ENCODE measurements at places on chromosomes 16 and 17.
A peak's percentile ranks its signal among the peaks of the same experiment; 100 is the strongest.

- DNase-seq, result no peak
These were observed 6.9 kb downstream of the SLC16A3 start for GRCh38 chr17:82235775-82236141.

DNA sequence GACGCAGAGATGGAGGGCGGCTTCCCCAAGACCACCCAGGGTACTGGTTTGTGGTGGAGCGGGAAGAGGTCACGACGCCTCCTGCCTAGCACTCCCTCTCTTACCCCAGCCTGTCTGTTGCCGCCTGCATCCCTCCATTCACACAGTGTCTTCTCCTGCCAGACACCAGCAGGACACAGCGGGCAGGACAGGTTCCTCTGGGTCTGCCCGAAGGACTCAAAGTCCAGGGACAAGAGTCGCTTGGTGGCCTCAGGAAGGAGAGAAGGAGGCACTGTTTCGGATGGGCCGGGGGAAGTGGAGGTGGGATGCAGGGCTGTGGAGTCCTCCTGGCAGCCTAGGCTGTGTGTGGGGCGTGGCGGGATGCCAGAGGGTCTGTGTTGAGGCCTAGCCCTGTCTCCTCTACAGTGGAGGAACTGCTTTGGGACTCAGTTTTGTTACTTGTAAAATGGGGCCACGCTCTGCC, 19.6 kb upstream of the TNS4 start:
- no peak for DNase-seq

DNA sequence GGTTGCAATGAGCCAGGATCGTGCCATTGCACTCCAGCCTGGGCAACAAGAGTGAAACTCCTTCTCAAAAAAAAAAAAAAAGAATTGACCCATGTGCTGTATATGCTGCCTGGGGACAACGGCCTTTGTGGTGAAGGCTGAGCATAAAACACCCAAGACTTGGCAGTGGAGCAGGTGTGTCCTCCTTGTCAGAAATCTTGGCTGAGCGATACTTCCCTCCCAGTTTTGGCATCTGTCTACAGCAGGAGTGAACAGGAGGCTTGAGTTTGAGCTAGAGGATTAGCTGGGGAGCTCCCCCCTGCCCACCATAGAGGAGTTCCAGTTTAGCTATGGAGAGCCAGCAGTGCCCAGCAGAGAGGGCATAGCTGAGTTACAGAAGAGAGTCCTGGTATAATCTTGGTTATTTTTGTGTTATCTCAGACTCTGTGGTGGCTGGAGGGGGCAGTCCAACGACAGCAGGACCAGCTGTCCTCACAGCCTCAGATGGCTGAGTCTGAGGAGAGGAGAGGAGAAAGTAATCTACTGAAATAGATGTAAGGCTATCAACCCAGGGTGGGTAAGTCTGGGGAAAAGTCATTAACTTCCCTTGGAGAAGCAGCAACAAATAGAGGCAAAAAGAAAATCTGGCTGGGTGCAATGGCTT, 18.4 kb downstream of the SP2 start:
- DNase-seq, result no peak

- no peak for DNase-seq
These were observed 39.9 kb downstream of the USP32 start for GRCh38 chr17:60352071-60352470.

- peak; percentile 84 for DNase-seq
These were observed at the start of gene SLC38A7 for GRCh38 chr16:58684354-58685083. SLC38A7 (minus strand) TSS chr16:58684770; CDS start chr16:58680126, 4,644 bp downstream.

All from C1 segment of cervical spinal cord (tissue), 14 donors.